ENCODE measurements at places on chromosomes 7 and 10.

DNA sequence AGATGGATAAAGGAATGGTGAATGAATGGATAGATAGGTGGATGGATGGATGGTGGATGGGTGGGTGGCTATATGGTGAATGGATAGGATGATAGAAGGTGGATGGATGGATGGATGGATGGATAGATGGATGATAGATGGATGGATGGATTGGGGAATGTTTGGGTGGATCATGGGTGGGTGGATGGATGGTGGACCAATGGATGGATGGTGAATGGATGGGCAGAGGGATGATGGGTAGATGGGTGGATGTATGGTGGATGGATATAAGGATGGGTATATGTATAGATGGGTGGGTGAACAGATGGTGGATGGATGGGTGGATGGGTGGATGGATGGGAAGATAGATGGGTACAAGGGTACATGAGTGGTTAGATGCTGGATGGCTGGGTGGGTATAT lies 322.4 kb downstream of the ADARB2 start:
- DNase-seq = no peak

- DNase-seq = no peak
Observed at GRCh38 chr7:49397750-49398149, 375.7 kb upstream of the VWC2 start.

GRCh38 chr10:82335831-82336230 lies 460.8 kb downstream of the NRG3 start:
- no peak for DNase-seq

- no peak for DNase-seq
Observed at GRCh38 chr7:40477094-40477493, 342.3 kb downstream of the SUGCT start.

- DNase-seq = no peak
Observed at GRCh38 chr10:13528875-13529713, at the start of gene BEND7. BEND7 (minus strand) TSS chr10:13529014; CDS start chr10:13528533, 481 bp downstream.
